Stimulated activated CD4-positive, alpha-beta T cell treated with anti-CD3 and anti-CD28 coated beads, Interleukin-1b, Interleukin-23, amount 100 ng/mL, for 1 hour (primary cell): ENCODE measurements at places on chromosomes 4 and X.

- no peak for DNase-seq
These were observed 35.6 kb downstream of the DAPP1 start for GRCh38 chr4:99852199-99852749.

DNA sequence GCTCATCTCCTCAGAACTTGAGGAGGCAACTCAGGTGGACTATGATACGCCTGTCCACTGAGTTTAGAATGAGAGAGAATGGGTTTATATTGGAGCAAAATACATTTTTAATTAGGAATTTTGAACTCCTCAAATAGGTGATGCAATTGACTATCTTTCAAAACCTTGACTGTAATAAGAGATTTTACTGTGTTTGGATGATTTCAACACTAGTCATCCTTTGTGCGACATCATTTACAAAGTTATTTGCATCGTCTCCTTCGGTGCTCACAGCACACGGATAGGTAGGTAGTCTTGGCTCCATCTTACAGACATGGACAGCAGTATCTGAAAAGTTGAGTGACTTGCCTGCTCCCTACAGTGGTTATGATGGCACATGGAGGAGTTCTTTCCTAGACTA is 67.0 kb downstream of the AASDH start:
- DNase-seq: no peak

GRCh38 chr4:124526769-124527168 is 185.8 kb downstream of the ANKRD50 start:
- no peak for DNase-seq

DNA sequence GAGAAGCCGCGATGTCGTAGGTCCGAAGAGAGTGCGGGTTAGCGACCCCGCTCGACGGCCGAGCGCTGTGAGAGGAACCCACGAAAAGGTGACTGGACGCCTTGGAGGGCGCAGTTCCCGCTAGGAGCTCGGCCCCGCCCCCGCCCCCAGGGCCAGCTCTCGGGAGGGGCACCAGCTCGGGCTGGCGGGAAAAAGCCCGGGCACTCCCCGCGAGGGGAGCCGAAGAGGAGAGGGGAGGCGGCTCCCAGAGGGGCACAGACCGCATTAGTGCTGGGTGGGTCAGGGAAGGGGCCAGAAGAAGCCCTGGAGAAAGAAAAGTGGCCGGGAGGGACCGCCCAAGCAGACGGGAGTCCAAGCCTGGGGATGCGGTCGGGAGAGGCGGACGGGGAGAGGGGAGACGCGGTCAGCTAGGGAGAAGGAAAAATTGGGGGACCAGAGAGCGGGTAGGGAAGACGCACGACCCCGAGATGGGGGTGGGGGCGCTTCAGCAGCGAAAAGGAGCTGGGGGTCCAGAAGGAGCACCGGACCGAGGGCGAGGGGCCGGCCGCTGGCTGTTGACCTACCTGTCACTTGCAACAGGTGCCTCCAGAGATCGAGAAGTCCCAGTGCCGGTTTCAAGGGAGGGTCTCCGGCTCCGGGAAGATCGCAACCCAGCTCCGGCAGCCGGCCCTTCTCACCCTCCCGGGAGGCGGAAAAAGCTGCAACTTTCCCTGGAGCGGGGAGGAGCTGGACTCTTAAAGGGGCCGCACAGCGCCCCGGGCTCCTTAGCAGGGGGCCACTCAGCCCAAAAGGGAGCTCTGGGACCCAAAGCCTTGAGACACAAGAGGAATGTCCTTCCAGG is at the start of gene SYTL4:
Gene SYTL4 (minus strand): TSS at position 681 of the 841 bp plus-strand sequence. CDS start 30,084 bp downstream, outside the sequence.
- no peak for DNase-seq

GRCh38 chr4:163622379-163623035 is 128.0 kb downstream of the TMA16 start:
- no peak for DNase-seq

DNA sequence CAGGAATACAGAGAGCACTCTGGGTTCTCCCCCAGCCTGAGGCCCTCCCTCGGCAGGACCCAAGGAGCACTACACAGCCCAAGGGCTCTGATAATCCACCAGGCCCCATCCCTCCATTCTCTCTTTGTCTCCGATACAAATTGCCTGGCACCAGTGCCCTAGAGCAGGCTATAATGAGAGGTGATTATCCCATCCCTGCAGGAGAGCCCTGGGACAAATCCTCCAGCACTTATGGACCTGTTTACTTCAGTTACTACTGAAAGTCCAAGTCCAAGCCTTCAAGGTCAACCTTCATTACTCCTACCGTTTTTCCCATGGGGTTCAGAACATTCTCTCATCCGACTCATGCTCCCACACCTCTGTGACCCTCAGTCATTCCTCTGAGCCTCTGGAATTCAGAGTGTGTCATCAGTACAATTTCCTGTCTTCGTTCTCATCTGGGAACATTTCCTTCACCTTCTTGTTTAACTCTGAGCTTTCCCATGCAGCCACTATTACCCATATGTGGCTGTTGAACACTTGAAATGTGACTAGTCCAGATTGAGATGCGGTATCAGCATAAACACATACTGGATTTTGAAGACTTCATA is 299.0 kb downstream of the RAPGEF2 start:
- no peak for DNase-seq

GRCh38 chrX:87392369-87392768 is 125.2 kb upstream of the KLHL4 start:
- DNase-seq: no peak

DNA sequence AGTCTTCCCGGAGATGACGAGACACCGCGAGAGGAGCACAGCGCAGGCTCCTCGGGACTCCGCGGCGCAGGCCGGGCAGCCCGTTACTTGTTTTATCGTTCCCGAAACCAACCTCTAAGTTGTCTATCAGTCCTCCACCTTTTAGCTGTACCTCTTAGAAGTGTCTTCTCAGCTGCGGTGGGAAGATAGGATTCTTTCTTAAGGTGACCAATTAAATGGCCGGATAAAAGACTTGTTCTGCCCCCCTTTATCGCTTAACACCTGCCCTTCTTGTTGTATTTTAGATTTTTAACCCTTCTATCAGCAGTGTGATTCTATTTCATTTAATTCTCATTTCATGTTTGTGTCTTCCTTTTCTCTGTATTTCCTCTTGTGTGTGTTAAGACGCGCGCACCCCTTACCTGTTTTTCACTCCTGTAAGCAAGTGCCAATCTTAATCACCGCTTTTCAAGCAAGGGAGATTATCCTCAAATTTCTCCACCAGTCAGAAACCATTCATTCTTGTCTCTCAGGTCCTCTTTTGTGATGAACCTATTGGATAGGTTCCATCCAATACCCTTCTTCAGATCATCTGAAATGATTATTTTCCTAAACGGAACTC is at the start of gene SLC9B2:
Gene SLC9B2 (minus strand): TSS at position 15 of the 601 bp plus-strand sequence. CDS start 9,211 bp downstream, outside the sequence.
- DNase-seq: no peak

DNA sequence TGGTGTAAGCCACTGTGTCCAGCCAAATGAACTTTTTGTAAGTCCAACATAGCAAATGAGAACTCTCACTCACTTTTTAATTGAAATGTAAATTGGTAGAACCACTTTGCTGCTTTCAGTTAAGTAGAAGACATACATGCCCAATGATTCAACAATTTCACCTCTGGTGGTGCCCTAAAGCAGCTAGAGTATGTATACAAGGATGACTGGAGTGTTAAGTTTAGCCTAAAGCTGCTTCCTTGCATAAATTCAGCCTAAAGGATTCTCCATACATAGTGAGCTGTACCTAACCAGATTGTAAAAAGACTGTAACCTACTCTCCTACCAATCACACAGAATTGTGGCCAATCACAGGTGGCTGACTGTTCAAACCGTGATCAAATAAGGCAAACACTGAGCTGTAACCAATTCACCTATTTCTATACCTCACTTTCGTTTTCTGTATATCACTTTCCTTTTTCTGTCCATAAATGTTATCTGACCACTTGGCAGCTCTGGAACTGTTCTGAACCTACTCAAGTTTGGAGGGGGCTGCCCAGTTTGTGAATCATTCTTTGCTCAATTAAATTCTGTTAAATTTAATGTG is 39.9 kb downstream of the PDS5A start:
- DNase-seq: no peak

GRCh38 chr4:99863804-99864203 is 30.4 kb downstream of the LAMTOR3 start:
- no peak for DNase-seq

GRCh38 chr4:122053186-122053585 is 98.9 kb upstream of the BLTP1 start:
- DNase-seq: no peak

GRCh38 chr4:171875291-171875690 is 62.1 kb downstream of the GALNTL6 start:
- no peak for DNase-seq

DNA sequence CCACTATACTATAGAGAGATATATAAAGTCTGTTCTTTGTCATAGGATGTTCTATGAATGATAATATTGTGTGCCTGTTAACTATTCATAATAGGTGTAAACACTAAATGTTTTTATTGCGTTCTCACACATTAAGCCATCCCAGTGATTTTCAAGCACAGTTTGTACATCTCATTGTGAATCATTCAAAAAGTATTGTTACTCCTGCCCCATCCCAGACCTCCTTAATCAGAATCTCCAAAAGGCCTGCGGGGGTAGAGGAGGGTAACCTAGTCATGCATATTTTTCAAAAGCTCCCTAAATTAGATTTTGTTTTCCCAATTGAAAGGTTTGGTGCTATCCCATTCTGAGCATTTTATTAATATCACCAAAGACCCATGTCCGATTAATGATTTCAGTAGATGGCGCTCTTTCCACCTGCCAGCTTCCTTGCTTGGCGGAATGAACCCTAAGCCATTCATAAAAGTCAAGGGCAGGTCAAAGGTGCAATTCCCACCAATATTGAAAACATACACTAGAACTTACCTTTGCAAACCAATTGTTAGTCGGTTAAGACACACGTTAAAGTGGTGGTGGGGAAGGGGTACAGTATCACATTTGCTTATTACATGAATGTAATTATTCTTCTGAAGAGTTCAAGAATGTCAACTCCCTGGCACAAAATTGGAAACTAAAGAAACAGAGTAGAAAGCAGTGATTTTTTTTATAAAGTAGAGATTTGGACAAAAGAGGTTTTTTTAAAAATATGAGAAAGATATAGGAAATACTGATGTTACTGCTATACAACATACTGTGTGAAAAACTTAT is 5.8 kb upstream of the TET2 start:
- no peak for DNase-seq

DNA sequence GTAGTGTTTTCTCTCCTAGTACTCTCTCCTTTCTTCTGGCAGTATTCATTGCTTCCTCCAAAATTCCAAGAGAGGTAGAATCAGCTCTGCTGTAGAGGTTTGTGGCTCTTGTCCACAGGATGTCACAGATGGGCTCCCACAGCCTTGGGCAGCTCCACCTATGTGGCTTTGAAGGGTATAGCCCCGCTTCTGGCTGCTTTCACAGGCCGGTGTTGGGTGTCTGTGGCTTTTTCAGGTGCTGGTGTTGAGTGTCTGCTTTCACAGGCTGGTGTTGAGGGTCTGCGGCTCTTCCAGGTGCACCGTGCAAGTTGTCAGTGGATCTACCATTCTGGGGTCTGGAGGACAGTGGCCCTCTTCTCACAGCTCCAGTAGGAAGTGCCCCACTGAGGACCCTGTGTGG is 7.9 kb upstream of the AADAT start:
- no peak for DNase-seq

GRCh38 chr4:40489961-40490360 is 139.7 kb downstream of the RBM47 start:
- DNase-seq: no peak

DNA sequence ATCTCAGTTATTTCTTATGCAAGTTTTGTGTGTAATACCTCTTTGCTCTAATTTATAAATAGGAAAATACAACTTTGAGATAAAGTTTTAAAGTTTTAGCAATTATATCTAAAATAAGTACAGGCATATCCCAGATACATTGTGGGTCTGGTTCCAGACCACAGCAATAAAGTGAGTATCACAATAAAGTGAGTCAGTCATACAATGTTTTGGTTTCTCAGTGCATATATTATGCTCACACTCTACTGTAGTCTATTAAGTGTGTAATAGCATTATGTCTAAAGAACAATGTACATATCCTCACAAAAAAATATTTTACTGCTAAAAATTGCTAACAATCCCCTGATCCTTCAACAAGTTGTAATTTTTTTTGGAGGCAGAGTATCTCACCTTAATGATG is 49.2 kb downstream of the ANAPC10 start:
- DNase-seq: no peak

GRCh38 chr4:83361416-83362103 is 26.9 kb upstream of the HPSE start:
- no peak for DNase-seq

DNA sequence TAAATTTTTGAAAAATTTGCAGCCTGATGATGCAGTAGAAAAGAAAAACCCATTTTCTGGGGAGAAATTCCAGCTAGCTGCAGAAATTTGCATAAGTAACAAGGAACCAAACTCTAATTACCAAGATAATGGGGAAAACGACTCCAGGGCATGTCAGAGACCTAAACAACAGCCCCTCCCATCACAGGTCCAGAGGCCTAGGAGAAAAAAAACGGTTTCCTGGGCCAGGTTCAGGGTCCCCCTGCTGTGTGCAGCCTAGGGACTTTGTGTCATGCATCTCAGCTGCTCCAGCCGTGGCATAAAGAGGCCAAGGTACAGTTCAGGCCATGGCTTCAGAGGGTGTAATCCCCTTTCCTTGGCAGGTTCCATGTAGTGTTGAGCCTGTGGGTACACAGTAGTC is 733.7 kb upstream of the CT83 start:
- DNase-seq: no peak

DNA sequence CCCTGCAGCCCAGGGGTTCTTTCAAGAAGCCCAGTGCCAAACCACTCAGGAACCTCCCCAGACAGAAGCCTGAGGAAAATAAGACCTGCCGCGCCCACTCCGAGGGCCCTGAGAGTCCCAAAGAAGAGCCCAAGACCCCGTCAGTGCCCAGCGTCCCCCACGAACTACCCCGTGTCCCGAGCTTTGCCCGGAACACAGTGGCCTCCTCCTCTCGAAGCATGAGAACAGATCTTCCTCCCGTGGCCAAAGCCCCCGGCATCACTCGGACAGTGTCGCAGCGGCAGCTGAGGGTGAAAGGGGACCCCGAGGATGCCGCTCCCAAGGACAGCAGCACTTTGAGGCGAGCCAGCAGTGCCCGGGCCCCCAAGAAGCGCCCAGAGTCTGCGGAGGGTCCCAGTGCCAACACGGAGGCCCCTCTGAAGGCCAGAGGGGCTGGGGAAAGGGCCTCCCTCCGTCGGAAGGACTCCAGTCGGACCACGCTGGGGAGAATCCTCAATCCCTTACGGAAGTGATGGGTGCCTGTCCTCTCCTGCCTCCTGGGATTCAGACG is 40.2 kb downstream of the FHDC1 start:
- DNase-seq: no peak

- DNase-seq: no peak
These were observed 12.8 kb upstream of the SERTM2 start for GRCh38 chrX:111498538-111499103.

- DNase-seq: no peak
These were observed 908.1 kb downstream of the CCSER1 start for GRCh38 chr4:91035276-91035675.

DNA sequence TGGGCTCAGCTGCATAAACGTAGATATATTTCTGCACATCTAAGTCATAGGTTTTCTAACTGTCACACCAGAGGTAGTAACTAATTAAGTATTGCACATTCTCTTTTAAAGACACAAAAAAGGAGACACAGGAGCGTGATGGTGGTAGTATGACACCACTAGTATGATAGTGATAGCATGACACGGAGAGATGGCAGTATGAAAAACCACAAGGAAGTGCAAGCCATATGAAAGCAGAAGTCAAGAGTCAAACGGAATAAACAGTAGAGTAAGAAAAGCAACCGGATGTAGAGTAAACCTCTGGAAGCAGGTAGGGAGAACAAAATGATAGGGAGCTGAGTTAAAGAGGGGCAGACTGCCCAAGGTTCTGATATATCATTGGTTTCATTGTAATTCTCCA is 382.2 kb upstream of the INTU start:
- no peak for DNase-seq

GRCh38 chr4:5719350-5720055 is 8.5 kb downstream of the EVC start:
- DNase-seq: no peak
